ENCODE measurements at places on chromosomes 5 and 9. TPM values are rescaled to one million over a fixed set of nuclear protein-coding genes. Genes with fewer than 3 reads are reported as not detected.
A peak's percentile ranks its signal among the peaks of the same experiment; 100 is the strongest.

GRCh38 chr5:89302102-89302891 is 419.3 kb upstream of the MEF2C start:
- H3K27me3 ChIP-seq, result no peaks in the 10 kb centered on the region
- no peak overlapping the region for H3K27ac ChIP-seq
- peaks cover 3% of the 10 kb centered on the region for H3K4me1 ChIP-seq
- H3K36me3 ChIP-seq, result no peaks in the 10 kb centered on the region
- H3K4me3 ChIP-seq, result no peak overlapping the region

DNA sequence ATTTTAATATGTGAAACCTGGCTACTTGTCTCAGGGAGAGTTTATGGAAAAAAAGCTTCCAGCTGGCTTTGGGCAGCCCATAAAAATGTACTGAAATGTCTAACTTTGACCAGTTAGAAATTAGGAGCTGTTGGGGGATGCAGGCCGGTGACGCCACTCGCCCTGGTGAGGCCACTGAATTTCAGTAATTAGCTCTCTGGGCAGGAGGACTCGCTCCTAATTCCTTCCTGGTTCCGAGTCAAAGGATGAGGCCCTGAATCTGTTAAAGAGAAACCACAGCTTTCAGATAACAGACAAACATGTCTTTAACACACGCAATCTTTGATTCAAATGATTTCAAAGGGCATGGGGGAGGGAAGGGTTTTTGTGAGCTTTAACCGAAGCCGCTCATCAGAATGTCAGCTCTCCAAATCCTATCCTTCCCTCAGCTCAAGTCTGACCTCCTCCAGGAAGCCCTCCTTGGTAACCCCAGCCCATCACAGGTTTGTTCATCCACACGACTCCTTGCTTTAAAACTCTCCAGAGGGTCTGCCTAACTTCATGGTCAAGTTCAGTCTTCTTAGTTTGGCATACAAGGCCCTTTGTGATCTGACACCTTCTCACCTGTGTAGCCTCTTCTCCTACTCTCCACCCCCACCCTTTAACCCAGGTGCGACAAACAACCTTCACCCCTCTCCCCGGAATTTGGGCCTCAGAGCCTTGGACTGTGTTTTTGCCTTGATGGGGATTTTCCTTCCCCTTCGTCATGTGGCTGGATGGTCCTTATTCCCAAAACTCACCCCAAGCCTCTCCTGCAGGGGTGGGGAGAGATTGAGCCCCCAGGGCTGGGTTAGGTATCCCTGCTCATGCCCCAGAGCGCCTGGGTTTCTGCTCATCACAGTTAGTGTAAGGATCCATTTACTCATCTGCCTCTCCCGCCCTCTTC is 13.6 kb upstream of the PHF19 start:
- H3K27ac ChIP-seq, result no peak overlapping the region
- no peak for DNase-seq
- peaks cover 10% of the 10 kb centered on the region for H3K27me3 ChIP-seq
- H3K4me3 ChIP-seq, result no peak overlapping the region

DNA sequence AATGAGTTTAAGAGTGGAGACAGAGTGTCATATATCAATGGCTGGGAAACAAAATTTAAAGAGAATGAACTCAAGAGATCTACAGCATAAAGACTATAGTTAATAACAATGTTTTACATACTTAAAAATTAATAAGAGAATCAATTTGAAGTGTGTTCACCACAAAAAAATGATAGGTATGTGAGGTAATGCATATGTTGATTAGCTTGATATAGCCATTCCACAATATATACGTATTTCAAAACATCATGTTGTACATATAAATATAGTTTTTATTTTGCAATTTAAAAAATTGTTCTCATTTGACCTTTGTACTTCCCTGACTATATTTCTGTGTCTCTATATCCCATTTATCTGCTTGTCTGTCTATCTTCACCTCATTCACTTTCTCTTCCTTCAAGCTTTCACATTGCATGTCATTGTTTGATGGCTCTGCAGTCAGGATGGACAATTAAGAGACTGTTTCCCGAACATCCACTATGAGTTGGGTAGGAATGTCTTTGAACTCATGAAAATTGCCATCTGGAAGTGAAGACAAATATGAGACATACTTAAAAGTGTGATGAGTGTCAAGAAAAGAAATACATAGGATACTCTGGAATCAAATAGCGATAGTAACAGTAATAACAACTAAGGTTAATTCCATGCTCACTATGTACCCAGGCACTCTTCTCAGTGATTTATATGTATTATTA is 359.9 kb upstream of the ACTBL2 start:
- no peak for DNase-seq
- H3K36me3 ChIP-seq, result no peaks in the 10 kb centered on the region
- H3K4me3 ChIP-seq, result no peak overlapping the region
- peaks cover 2% of the 10 kb centered on the region for H3K27me3 ChIP-seq
- H3K27ac ChIP-seq, result peak overlapping the region; percentile 34

GRCh38 chr5:60598424-60598823 is 101.5 kb downstream of the DEPDC1B start:
- H3K27ac ChIP-seq, result no peak overlapping the region
- peaks cover 5% of the 10 kb centered on the region for H3K36me3 ChIP-seq
- peaks cover 2% of the 10 kb centered on the region for H3K4me1 ChIP-seq
- no peaks in the 10 kb centered on the region for H3K27me3 ChIP-seq

- no peaks in the 10 kb centered on the region for H3K36me3 ChIP-seq
- H3K27me3 ChIP-seq, result no peaks in the 10 kb centered on the region
- no peak overlapping the region for H3K27ac ChIP-seq
- H3K4me1 ChIP-seq, result no peaks in the 10 kb centered on the region
- H3K4me3 ChIP-seq, result no peak overlapping the region
Observed at GRCh38 chr5:40001796-40002195, 577.0 kb upstream of the DAB2 start.

DNA sequence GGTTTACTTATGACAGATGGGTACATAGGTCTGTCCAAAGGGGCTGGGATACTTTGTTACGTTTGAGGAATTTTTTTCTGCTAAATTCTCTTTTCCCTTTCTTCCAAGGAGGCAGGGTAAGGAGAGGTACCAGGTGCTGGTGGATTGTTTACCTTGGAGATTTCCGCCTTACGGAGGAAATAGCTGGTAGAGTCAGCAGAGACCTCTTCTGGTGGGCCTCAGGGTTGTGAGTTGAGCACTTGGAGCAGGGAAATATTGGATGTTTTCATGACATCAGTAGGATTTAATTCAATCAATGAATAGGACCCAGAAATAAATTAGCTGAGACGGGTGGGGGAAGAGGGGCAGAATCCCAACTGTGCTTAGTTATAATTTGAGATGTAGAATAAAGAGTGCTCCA is 60.0 kb upstream of the TAF11L2 start:
- no peaks in the 10 kb centered on the region for H3K36me3 ChIP-seq
- H3K27me3 ChIP-seq, result peaks cover 2% of the 10 kb centered on the region
- H3K4me3 ChIP-seq, result no peak overlapping the region
- H3K27ac ChIP-seq, result no peak overlapping the region
- DNase-seq, result no peak

DNA sequence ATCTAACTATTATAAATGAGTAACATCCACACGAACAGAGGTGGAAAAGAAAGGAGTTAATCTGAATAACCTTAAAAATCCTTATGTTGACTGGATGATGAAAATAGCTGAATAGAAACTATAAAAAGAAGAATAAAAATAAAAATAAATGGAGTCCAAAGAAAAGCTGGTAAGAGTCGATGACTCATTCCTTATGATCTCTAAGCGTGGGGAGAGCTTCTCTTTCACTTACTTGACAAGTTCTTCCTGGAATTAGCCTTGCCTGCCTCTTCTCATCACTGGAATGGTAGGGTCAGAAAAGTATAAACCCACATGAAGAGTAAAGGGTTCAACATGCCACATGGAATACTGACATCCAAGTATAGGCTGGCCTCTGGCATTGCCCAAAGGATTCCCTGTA is 477.0 kb upstream of the RGMB start:
- no peaks in the 10 kb centered on the region for H3K36me3 ChIP-seq
- H3K4me1 ChIP-seq, result peaks cover 3% of the 10 kb centered on the region
- H3K27me3 ChIP-seq, result no peaks in the 10 kb centered on the region
- DNase-seq, result no peak
- H3K27ac ChIP-seq, result no peak overlapping the region

DNA sequence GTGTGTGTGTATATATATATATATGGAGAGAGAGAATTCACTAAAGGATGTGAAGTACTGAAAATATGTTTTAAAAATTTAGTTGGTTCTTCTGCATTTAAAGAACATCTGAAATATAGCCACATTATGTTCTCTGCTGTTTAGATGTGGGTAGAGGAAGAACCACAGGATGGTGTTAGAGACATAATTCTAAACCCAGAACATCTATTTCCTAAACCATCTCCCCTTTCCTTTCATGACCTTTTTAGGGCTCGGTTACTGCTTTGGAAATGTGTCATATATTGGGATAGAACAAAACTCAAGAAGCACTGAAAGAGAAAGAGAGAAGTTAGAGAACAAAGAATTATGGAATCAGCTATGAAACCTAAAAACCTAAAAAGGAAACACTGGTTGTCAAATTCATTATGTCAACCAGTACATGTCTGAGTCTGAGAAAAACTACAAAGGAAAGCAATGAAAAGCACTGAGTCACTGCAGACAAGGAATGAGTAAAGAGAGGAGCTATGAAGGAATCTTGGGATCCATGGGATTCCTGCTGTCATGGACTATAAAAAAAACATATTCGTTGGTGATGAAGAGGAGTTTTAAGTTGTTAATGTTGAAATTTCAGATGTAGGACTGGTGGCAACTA is 28.4 kb downstream of the SLC12A2 start:
- peaks cover 2% of the 10 kb centered on the region for H3K27me3 ChIP-seq
- no peak for DNase-seq
- no peaks in the 10 kb centered on the region for H3K4me1 ChIP-seq
- peaks cover 8% of the 10 kb centered on the region for H3K36me3 ChIP-seq

GRCh38 chr9:19171271-19171670 is 44.0 kb upstream of the PLIN2 start:
- peaks cover 25% of the 10 kb centered on the region for H3K4me1 ChIP-seq
- H3K36me3 ChIP-seq, result no peaks in the 10 kb centered on the region
- peak overlapping the region; percentile 3 for H3K4me3 ChIP-seq
- peak overlapping the region; percentile 21 for H3K27ac ChIP-seq
- no peak for DNase-seq

DNA sequence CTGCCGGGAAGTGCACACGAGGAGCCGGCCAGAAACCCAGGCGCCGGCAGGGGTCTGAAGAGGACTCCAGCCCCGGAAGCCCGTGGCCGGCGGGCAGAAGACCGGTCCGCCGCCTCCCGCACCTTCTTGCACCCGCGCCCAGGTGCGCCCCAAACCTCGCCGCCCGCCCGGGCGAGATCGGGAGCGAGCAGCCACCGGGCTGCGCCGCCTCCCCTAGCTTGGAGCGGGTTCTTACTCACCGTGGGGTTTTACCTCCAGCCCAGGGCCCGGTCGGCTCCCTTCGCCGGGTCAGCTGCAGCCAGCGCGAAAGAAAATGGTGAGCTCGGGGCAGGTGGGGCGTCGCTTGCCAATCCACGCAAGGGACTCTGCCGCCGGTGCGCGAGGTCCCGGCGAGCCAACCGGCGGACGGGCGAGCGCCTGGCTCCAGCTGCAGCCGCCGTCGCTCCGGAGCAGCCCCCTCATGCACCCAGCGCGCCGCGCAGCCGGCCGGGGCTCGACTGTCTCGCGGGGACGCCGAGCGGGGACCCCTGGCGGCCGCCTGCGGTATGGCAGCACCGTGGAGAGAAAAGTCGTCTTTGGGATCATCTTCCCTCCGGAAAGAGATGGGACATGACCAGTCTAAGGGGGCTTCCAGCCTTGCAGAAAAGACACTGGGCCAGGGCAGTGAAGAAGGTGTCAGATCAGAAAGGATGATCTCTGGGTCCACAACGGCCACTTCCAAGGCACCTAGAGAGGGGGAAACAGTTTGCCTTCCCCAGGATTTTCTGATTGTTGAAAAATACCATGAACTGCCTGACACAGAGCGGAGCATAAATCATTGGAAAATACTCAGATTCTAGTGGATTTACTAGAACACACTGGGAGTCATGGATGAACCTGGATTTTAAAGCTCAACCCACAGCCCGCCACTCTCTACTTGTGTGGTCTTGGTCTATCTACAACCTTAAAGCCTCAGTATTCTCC is at the start of gene MOB3B:
TSS of gene MOB3B (minus strand) at position 499 of the 963 bp plus-strand sequence. CDS start 74,264 bp downstream, outside the sequence.
- H3K36me3 ChIP-seq, result no peaks in the 10 kb centered on the region
- peaks cover 24% of the 10 kb centered on the region for H3K4me1 ChIP-seq
- peak within 1 kb of the TSS; percentile 97 for H3K4me3 ChIP-seq
- DNase-seq, result peak; percentile 95
- peak within 1 kb of the TSS; percentile 55 for H3K27ac ChIP-seq
- peaks cover 3% of the 10 kb centered on the region for H3K27me3 ChIP-seq

DNA sequence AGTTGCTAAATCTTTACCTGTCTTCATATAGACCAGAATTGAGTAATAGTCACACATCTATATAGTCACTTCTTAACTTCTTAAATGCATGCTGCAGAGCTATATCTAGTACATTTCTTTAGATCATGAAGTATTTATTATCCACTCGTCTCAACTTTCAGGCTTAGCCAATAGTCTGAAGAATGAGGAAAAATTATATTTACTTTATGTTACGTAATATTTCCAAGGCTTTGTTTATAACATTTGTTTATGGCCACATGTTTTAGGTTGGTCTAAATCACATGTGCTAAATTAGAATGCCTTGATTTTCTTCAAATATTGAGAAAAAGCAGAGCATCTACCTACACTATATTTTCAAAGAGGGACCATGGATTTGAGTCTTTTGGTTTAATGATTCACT is 47.2 kb upstream of the RGMB start:
- H3K4me1 ChIP-seq, result no peaks in the 10 kb centered on the region
- H3K36me3 ChIP-seq, result no peaks in the 10 kb centered on the region

DNA sequence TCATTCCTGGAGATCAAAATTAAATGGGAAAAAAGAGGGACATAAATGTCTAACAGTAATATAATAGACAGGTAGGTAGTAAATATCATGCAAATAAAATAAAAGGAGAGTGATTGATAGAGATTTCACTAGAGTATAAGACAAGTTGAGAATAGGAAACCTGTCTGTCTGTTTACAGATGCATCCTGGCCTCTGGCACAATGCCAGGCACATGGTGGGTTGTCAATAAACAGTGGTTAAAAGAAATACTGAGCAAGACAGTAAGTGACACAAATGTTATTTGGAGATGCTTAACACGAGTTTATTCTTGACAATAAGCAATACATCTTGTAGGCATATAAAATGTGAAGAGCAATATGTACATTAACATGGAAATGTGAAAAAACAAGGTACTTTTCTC is 33.3 kb downstream of the RICTOR start:
- H3K27ac ChIP-seq, result no peak overlapping the region
- H3K36me3 ChIP-seq, result peaks cover 4% of the 10 kb centered on the region
- no peak for DNase-seq
- no peaks in the 10 kb centered on the region for H3K27me3 ChIP-seq
- no peak overlapping the region for H3K4me3 ChIP-seq
- H3K4me1 ChIP-seq, result no peaks in the 10 kb centered on the region

GRCh38 chr9:101269591-101270283 is 115.1 kb downstream of the BAAT start:
- DNase-seq, result no peak
- H3K4me3 ChIP-seq, result no peak overlapping the region
- H3K27ac ChIP-seq, result no peak overlapping the region
- peaks cover 3% of the 10 kb centered on the region for H3K27me3 ChIP-seq

SLCO6A1 gene
- 0.51 TPM for total RNA-seq

KCTD16 gene
- 0.44 TPM for total RNA-seq

AKNA gene
- 79.1 TPM for total RNA-seq

AK8 gene
- 2.0 TPM for total RNA-seq

PCDHGB5 gene
- 5.5 TPM for total RNA-seq

REEP5 gene
- 62.7 TPM for total RNA-seq

IRX1 gene
- total RNA-seq, result not detected

LIX1 gene
- 0.46 TPM for total RNA-seq

EIF4E1B gene
- total RNA-seq, result 0.54 TPM
